Fibroblast of skin of scalp (primary cell): ENCODE measurements at places on chromosomes 13 and 19.

DNA sequence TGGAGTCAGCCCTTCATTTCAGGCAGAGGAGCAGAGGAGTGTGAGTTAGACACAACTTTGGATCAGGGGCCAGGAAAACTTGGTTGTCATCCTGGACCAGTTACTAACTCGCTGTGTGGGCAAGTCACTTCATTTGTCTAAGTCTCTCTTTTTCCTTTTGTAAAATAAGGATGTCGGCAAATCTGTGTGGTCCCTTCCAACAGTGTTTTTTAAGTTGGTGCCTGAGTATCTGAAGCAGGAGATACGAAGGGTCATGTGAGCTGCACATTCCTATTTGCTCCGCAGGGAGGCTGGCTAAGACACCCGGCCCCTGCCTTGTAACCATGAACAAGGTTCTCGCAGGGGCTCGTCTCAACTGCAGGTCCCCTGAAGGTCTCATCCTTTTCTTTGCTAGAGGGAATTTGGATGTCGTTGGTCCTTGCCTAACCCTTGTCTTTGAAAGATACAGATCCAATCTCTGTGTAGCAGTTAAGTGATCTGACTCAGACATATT lies 64.3 kb downstream of the LRCH1 start:
- DNase-seq: no peak

DNA sequence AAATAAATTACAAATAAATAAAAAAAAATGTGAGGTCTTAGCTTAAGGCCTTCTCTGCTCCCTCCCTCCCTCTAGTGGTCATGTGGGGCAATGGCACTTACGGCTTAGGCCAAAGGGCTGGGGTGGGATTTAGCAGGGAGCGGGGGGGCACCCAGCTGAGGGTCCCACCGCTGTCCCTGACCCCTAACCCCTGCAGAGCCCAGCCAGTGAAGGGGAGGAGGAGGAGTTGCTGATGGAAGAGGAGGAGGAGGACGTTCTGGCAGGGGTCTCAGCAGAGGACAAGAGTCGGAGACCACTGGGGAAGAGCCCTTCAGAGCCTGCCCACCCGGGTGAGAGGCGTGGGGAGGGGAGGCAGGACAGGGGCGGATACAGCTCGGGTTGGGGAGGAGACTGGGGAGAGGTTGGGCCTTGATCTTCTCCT lies 9.3 kb downstream of the MPND start:
- DNase-seq: peak; percentile 65

- DNase-seq: peak; percentile 94
These were observed 27.7 kb downstream of the GADD45B start for GRCh38 chr19:2503521-2504109.

DNA sequence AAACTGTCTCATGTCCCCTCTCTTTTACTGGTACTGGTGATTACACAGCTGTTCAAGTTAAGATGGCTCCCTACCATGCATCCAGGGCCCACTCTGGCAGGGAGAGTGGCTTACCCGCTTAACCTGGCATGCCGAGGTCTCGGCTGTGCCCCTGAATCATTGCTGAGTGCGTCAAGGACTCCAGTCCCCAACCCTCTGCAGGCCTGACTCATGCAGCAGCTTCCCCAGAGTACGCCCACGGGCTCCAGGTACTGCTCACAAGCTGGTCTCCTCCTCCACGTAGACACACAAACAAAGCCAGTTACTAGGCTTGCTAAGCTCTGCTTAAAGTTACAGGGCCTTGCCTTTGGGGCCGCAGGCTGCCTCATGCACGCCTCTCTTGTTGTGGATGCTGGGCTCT lies 447.4 kb downstream of the COG6 start:
- no peak for DNase-seq

DNA sequence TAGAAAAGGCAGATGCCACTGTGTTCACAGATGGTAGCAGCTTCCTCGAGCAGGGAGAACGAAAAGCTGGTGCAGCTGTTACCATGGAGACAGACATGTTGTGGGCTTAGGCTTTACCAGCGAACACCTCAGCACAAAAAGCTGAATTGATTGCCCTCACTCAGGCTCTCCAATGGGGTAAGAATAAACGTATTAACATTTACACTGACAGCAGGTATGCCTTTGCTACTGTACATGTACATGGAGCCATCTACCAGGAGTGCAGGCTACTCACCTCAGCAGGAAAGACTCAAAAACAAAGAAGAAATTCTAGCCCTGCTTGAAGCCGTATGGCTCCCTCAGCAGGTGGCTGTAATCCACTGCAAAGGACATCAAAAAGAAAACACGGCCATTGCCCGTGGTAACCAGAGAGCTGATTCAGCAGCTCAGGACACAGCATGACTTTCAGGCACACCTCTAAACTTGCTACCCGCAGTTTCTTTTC lies 197.7 kb downstream of the ZNF737 start:
- DNase-seq: no peak

GRCh38 chr13:52851137-52851962 lies 2.9 kb upstream of the PCDH8 start:
- DNase-seq: peak; percentile 1

DNA sequence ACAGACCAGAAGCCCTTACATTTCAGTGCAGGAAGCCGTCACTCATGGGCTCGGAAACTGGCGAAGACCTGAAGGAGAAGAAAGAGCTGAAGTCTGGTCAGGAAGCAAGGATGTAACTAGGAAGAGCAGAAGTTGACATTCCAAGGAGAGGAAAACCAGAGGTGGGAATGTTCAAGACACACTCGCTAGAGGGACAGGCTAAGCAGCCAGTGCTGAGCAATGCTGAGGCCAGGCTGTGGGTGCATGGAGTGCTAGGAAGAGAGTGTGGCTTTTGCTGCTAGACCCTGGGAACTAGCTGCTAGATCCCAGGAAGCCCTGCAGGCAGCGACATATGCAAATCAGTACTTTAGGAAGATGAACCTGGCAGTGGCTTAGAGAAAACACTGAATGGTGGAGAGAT lies 12.1 kb upstream of the URAD start:
- no peak for DNase-seq

DNA sequence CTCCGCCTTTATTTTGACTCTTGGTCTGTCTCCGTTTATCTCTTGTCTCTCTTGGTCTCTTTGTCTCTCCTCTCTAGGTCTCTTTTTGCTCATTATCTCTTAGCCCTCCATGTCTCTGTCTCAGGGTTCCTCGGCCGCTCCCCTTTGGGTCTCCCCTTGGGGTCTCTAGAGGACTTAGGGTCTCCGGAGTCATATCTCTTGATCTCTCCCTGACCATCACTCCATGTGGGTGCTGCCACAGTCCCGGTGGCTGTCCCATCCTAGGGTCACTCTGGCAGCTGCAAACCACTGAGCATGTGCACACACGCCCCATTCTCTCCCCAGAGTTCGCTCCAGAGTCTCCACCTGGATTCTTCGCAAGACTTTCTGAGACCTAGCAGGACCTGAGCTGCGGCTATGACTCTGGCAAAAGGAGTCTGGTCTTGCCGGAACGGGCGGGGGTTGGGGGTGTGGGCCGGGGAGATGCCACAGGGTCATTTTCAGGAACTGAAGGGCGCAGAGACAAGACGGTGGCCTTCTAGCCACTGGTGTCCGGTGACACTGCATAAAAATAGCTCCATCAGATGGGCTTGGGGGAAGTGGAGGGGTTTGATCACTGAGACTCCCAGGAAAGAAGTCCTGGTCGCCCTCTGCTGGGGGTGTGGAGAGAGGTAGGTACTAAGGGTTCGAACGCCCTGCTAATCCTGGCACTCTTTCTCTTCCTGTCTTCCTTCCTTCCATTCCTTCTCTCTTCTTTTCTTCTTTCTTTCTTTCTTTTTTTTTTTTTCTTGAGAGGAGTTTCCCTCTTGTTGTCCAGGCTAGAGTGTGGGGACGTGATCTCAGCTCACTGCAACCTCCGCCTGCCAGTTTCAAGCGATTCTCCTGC lies 1.2 kb upstream of the KCNA7 start:
- DNase-seq: peak; percentile 49
